Breast epithelium (tissue), 4 donors: ENCODE measurements at places on chromosomes 7 and 10.

DNA sequence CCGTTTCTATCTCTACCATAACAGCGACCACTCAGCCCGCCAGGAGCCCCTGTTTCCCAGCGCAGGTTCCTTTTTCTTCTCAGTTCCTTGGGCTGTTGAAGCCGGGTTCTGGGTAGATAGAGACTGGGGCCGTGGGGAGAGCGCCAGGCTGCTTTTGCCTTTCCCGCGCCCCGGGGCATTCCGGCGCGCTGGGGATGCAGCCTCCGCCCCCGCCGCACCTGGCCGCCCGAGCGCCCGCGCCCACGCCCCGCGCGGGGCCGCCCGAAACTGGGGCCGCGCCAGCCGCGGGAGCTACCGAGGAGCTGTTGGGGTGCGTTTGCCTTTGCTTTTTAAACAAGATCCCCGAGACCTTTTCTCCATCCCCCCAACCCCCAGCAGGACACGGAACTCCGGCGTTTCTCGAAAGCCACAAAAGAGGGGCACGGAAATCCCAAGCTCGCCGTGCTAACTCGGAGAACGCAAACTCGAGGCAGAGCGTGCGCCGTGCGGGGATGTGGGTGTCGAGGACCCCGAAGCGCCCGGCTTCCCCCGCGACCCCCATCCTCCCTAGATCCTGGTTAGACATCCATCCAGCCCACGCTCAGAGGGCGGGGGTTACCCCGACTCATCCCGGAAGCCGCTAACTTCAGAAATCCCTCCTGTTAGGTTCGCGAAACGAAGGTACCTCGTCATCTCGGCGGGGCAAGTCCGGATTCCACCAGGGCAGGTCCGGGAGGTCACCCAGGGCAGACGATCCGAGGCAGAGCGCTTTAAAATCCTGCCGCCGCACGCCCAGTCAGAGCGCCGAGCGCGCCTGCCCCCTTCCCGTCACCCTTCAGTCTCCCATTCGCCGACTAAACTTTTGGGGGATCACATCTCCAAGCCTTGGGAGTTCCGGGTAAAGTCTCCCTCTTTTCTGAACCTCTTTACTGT, 1.0 kb downstream of the GRM8 start:
- no peak for DNase-seq

- peak; percentile 72 for DNase-seq
Measured at GRCh38 chr10:103793920-103794883, 61.2 kb downstream of the SH3PXD2A start.

GRCh38 chr7:91565499-91566401, 301.5 kb downstream of the FZD1 start:
- DNase-seq = peak; percentile 83

DNA sequence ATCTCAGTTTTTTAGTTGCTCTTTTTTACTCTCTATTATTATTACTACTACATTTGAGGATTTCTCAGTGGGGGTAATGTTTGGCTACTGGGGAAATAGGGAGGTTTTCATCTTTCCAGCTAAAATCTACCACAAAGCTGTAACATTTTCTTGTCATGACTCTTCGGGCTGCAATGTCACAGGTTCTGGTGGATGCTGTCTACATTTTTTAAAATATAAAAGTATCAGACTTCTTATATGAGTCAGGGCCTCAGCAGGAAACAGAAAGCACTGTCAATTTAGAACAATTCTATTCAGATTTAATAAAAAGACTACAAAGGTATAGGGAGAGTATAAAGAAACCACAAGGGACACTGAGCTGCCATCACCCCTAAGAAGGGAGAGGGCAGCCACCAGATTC, 61.6 kb downstream of the DNAJC12 start:
- DNase-seq = no peak

- DNase-seq = no peak
Measured at GRCh38 chr7:93910076-93910994, 4.0 kb downstream of the GNGT1 start.

DNA sequence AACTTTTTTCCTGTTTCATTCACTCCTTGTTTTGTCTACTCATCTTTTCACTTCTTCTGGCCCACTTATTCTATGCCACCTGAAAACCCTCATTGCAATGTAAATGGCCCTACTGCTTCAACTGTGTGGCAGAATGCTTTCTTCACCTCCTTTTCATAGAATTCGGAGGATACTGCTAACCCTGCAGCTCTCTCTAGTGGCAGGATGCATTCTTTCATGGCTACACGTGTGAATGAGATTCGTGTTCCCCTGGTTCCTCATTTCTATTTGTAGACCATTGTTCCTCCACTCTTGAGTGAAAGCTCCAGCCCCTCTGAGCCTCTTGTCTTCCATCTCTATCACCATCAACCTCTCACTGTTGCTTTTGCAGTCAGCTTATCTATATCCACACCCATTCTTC, 20.9 kb upstream of the CYP26C1 start:
- DNase-seq = no peak

DNA sequence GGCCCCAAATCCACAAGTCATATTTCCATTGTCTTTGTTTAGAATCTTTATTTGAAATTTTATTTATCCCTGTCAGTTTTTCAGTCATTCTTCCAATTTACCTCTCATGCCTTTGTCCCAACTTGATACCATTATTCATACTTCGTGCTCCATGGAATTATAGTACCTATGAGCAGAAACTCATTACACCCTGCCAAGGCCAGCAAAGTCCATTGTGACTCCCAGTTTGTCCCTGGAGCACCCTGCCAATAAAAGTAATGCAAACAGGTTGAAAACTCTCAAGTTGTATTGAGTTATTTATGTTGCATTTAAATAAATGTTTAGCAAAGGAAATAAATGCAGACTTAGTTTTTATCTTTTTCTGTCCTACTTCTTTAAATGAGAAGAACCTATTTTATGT, 19.3 kb downstream of the PCGF5 start:
- DNase-seq = no peak

- DNase-seq = no peak
Measured at GRCh38 chr7:601595-602340, 82.1 kb upstream of the PDGFA start.

- DNase-seq = no peak
Measured at GRCh38 chr7:37901236-37901827, 15.3 kb downstream of the SFRP4 start.

DNA sequence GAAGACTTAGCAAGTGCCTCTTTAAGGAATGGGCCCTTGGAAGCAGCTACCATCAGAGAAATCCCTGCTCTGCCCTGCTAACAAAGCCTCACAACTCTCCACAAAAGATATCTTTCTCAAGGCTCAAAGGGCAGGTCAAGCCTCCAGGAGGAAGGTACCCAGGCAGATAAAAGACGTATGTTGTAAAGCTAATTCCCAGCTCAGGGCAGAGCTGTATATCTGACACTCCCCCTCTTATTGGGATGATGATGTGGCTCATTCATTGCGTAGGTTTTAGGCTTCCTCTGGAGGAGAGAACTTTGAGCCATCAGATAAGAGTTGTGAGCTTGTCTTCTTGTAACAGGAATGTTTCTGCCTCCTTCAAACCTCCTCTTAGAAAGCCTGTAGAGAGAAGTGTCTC, 145.4 kb downstream of the CALN1 start:
- no peak for DNase-seq

GRCh38 chr7:2651336-2651735, 19.6 kb downstream of the TTYH3 start:
- no peak for DNase-seq

DNA sequence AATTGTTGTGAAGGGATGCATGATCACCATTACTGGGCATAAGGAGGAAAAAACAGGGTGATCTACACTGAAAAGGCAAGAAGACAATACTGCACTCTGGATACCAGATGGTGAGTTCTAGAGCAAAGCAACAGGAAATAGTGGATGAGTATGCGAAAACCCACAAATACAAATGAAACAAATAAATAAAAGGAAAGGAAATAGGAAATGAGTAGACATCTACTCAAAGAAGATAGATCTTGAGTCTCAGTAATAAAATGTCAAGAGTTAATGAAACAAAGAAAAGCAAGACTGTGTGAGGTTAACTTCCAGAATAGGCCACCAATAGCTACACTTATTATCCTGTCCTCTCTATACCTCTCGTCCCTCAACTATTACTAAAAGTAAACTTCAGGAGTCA, 11.7 kb downstream of the ORC5 start:
- DNase-seq = no peak

GRCh38 chr10:17109475-17110207, 20.0 kb downstream of the CUBN start:
- no peak for DNase-seq

- DNase-seq = no peak
Measured at GRCh38 chr10:33899578-33900531, 565.4 kb upstream of the NRP1 start.

DNA sequence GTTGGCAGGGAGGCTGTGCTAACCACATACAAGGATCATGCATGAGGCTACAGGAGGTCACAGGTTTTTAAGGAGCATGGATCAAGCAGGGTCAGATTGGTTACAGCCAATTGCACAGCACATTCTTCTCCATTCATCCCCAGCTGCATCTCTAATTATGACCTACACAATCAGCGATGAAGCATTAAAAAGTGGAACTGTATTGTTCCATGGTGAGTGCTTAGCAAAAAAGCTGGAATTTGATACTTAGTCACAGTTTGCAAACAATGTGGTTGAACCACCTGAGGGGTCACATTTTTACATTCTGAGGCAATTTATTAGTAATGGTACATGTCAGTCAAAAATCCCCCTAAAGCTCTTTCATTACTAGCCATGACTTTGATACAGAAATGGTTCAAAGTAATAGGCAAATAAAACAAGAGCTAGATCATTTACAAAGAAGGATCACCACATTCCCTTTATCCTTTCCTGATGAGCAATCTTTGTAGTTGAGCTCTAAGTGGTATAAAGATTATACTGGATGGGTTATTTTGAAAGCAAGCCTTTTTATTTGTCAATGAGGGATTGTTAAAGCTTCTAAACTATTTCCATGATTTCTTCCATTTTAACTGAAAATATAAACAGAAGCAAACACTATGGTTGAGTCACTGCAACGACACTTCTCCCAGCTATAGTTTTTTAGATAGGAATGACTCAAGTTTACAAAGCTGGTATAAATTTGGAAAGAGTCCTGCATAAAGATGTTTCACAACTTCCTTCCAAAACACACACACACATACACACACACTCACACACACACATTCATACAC, 217.8 kb upstream of the SEMA3A start:
- DNase-seq = no peak

DNA sequence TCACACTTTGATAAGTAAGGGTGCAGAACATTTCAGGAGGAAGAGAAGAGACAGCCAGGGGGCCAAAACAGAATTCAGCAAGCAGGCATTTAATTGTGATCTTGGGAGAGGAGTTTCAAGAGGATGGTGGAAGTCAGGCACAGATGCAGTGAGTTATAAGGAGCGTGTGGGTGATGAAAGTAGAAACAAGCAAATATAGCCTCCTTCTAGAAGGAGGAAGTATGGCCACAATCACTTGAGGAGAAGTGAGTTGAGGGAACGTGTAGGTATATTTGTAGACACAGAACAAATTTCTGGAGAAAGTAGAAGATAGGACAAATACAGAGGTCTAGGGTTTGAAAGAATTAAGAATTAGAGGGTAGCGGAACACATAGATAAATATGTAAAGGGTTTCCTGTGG, 165.8 kb downstream of the CACNB2 start:
- DNase-seq = no peak

DNA sequence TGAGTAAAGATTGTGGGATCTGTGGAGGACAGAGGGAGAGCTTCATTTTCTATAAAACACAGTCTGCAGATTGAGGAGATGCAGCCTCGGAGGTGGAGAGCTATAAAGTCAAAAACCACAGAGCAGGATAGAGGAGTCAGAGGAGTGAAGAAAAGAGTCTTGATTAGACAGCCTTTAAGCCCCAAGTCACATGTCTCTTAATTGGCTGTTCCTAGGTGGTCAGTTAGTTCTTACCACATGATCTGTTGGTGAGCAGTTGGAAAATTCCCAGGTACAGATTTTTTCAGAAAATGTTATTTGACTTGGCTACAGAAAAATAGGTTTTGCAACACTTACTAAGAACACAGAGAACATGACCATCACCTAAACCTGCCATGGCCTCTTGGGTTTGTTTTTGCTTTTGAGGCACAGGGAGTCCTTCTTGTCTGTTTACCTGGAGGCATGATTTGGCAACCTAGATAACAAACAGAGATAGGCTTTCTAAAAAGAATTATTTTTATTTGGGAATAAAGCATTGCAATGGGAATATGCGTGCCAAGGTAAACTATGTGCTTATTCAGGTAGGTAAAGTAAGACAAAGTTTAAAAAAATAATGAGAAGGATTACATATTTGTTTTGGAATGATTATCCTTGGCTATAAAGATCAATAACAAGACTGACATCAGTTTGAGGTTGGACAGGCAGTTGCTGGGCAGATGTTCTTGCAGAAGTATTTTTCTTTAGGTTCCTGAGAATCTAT, 604 bp upstream of the CYP3A43 start:
- no peak for DNase-seq

DNA sequence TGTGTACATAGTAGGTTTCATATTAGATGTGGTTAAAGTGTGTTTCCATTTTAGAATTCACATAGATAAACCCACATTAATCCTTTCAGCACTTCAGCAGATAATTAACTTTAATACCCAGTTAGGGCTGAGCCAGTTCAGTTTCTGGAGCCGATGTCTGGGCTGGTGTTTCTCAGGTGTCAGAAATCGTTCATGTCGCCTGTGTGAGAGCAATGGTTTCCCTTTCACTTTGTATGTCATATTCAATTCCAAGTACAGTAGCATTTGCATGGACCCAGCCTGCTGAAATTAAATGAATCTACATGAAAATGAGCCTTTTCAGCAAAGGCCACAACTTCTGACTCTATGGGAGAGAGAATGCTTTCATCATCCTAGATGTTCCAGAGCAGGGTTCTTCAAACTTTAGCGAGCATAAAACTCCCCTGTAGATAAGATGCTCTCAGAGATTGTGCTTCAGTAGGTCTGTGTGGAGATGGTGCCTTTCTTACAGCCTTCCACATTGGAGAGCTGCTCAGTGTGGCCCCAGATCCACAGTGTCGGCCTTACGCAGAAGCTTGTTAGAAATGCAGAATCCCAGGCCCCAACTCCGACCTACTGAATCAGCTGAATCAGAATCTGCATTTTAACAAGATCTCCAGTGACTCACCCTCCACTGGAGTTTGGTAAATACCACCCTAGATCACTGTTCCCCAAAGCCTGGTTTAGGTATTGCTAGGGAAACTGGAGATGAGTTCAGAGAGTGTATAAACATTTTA, 19.6 kb downstream of the WIPF3 start:
- DNase-seq = no peak

DNA sequence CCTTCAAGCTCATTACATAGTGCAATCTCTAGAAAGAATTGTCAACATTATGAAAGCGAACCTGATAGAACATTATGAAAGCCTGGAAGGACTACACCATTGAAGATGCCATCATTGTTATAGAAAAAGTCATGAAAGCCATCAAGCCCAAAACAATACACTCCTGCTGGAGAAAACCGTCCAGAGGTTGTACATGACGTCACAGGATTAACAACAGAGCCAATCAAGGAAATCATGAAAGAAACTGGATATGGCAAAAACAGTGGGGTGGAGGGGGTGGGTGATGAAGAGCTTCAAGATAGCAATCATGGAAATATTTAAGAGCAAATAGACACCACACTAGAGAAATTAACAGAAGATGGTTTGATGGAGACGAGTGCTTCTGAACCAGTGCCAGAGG, 45.7 kb downstream of the TOMM7 start:
- DNase-seq = no peak
